ENCODE measurements at places on chromosomes 12 and 14. TPM values are rescaled to one million over a fixed set of nuclear protein-coding genes. Genes with fewer than 3 reads are reported as not detected.

Gene VWF
- 0.15 TPM for total RNA-seq

Gene ZFHX2
- 0.26 TPM for total RNA-seq

Gene OR8S1
- total RNA-seq: not detected

Gene KCNMB4
- total RNA-seq: 0.53 TPM

Gene SCNN1A
- 1.0 TPM for total RNA-seq

Gene COX8C
- not detected for total RNA-seq

Gene TMEM116
- 9.4 TPM for total RNA-seq

Gene LHX5
- not detected for total RNA-seq

Gene KRT74
- not detected for total RNA-seq

Gene C12orf54
- not detected for total RNA-seq

Gene LRRK2
- total RNA-seq: 1.4 TPM

Gene CISTR
- total RNA-seq: not detected

Gene ATL1
- total RNA-seq: 0.30 TPM

Gene SOX5
- 134 TPM for total RNA-seq

Gene SAV1
- 34.7 TPM for total RNA-seq

Gene GPR137C
- not detected for total RNA-seq

Gene AQP6
- total RNA-seq: 0.26 TPM

Gene BHLHE41
- 1.6 TPM for total RNA-seq

Gene KRT78
- not detected for total RNA-seq

Gene RNASE7
- not detected for total RNA-seq

Gene COL2A1
- 0.41 TPM for total RNA-seq

Gene CCDC175
- not detected for total RNA-seq

Gene PTGDR
- not detected for total RNA-seq

Gene DPY19L2
- total RNA-seq: 1.3 TPM

Gene PPP1R1A
- not detected for total RNA-seq

Gene ANO4
- total RNA-seq: 2.0 TPM

Gene GAPDH
- total RNA-seq: 9,533 TPM

Gene LRR1
- 25.0 TPM for total RNA-seq

Gene FAIM2
- total RNA-seq: 1.3 TPM

Gene RND1
- 0.48 TPM for total RNA-seq

Gene DUSP6
- total RNA-seq: 179 TPM

Gene SYNDIG1L
- total RNA-seq: 0.03 TPM

Gene RNASE3
- total RNA-seq: not detected

Gene C12orf42
- not detected for total RNA-seq

Gene PLEKHD1
- 0.05 TPM for total RNA-seq

Gene KIF21A
- total RNA-seq: 16.1 TPM
